ENCODE measurements at places on chromosomes 3 and 15. TPM values are rescaled to one million over a fixed set of nuclear protein-coding genes. Genes with fewer than 3 reads are reported as not detected.

GOLGA8B gene
- total RNA-seq: 18.1 TPM

SLC12A1 gene
- total RNA-seq: not detected

GRCh38 chr15:82304778-82305090 is 42.1 kb downstream of the SAXO2 start:
- no peak for DNase-seq

DNA sequence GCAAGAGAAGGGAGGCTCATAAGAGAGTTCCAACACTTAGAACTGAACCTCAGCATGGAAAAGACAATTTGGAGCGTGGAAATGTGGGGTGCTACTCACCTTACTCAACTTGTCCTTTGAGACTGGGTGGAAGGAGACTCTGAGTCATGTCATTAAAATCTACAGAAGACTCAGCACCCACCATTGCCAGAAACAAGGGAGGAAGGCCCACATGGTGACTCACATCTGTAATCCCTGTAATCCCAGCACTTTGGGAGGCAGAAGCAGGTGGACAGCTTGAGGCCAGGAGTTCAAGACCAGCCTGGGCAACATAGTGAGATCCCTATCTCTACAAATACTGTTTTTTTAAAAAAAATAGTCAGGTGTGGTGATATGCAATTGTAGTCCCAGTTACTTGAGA is 161.9 kb upstream of the UBE3A start:
- DNase-seq: no peak

Data from HT-29 (cell line).